Stimulated activated CD8-positive, alpha-beta memory T cell treated with anti-CD3 and anti-CD28 coated beads, Interleukin-2, amount 100 ng/mL, for 48 hours (primary cell): ENCODE measurements at places on chromosomes 16 and 17.
A peak's percentile ranks its signal among the peaks of the same experiment; 100 is the strongest.

- DNase-seq, result no peak
Measured at GRCh38 chr17:1611715-1612114, 16.9 kb downstream of the SLC43A2 start.

DNA sequence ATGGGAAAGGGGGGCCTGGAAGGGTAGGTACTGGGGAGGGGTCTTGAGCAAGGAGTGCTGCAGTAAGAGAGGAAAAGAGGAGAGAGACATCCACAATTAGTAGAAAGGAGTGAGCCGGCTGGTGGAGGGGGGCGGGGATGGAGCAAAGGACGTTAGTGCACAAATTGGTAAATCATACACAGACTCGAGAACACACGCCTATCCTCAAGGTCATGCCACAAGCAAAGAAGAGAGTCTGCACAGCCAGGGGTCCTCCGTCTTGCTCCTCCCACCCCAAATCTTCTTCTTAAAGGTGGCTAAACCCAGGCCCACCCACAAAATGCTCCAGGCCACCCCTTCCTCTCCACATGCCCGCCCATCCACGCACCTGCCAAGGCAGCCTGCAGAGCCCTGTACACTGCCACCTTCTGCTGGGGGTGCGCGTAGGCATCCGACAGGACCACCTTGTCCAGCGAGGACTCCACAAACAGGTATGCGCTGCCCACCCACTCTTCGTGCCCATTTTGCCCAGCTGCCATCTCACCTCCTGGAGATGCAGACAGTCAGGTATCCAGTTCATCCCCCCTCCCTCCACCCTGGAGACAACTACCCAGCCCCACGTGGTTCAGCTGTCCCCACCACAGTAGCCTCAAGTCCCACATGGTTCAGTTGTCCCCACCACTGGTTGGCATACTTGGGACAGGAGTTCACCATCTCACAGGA, 3.4 kb downstream of the TRADD start:
- no peak for DNase-seq

- DNase-seq, result peak; percentile 13
Measured at GRCh38 chr16:56708525-56709442, 21.1 kb upstream of the NUP93 start.

- no peak for DNase-seq
Measured at GRCh38 chr17:66767154-66767933, 67.6 kb upstream of the CACNG5 start.

DNA sequence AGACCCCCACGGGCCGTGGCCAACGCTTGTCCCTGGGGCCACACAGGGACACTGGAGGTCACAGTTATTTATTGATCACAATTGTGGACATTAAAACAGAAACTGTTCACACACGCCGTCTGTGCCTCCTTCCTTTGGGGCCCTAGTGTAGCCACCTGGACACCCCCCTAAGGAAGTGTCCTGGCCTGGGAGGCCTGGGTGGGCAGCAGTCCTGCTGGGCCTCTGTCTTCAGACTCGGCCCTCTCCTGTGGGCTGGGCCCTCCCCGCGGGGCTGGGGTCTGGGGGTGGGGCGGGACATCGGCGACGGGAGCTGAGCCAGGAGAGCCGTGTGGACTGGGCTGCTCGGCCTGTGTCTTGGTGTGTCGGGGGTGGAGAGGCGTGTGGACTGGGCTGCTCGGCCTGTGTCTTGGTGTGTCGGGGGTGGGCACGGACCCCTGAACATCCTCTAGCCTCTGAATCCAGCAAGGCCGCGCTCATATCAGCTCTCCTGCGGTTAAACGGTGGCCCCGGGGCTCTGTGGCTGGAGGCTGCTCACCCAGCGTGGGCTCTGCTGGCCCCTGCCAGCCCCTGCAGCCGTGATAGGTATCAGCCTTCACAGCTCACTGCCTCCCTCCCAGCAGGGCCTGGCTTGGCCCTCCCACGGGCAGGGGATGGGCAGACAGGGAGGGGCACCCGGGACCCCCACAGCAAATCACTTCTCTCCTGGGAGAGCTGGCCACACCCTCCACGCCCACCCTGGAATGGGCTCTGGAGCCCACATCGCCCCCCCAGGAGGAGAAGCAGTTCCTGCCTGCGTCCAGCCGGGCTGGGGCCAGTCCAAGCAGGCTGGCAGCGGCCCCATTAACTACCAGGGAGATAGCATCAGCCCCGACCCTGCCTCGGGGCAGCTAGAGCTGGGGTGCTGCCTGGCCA, 1.1 kb upstream of the NHLRC4 start:
- no peak for DNase-seq

DNA sequence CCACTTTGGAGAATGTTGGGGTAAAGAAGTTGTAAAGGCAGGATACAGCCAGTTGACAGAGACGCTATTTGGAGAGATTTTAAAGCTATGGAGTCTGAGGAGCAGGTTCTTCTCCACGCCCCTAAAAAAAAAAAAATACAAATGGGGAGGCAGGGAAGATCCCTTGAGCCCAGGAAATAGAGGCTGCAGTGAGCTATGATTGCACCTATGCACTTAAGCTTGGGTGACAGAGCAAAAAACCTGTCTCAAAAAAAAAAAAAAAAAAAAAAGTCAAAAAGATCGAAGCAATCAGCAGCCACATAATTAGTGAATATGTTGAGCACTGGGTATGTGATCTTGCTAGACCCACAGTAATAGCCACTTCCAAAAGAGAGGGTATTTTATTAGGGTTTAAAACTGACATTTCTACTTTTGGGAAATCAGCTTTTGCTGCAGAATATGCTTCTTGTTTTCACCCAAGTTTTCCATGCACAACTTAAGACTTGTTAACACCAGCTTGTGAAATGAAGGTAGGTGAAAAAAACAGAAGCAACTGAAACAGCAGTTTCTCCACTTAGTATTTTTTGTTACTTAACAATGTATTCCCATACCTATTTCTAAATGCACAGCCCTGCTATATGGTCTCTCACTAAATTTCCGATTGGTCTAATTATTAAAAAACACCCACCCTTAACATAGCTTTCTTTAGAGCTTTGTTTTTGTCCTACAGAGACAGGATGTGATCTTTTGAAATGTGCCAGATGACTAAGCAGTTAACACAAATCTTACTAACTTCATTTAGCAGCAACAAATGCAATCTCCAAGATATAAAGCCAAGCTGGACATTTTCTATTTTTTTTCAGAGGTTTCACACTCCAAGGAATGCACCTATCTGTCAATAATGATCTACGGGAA, 2.5 kb upstream of the ARL6IP1 start:
- DNase-seq, result no peak

DNA sequence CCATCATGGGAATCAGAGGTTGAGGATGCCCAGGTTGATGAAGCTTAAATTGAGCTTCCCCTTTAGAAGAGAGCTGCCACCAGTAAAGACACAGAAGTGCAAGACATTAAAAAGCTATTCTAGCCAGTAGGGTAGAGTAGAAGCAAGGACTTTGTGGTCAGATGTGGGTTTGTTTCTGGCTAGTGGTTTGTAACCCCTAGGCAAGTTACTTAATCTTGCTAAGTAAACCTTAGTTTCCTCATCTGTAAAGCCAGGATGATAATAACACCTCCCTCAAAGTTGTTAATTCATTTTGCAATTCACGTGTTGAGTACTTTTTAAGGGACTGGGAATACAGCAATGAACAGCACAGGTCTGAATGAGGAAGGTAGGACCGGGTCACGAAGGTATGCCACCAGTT, 3.6 kb downstream of the SNTB2 start:
- no peak for DNase-seq

DNA sequence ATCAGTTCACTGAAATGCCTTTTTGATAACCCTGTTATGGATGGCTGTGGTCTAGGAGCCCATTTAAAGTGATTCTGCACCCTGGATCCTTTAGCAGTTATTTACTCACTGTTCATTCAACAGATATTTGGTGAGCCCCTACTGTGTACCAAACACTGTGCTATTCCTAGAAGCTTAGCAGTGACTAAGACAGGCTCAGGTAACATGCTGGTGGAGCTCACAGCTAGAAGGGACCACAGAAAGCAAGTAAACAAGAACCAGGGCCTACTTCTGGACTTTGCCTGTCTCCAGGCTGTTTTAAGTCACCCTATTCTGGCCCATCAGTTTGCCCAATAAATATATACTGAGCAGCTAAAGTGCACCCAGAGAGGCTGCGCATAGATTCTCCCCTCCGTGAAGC, 11.1 kb downstream of the ITGA3 start:
- no peak for DNase-seq

DNA sequence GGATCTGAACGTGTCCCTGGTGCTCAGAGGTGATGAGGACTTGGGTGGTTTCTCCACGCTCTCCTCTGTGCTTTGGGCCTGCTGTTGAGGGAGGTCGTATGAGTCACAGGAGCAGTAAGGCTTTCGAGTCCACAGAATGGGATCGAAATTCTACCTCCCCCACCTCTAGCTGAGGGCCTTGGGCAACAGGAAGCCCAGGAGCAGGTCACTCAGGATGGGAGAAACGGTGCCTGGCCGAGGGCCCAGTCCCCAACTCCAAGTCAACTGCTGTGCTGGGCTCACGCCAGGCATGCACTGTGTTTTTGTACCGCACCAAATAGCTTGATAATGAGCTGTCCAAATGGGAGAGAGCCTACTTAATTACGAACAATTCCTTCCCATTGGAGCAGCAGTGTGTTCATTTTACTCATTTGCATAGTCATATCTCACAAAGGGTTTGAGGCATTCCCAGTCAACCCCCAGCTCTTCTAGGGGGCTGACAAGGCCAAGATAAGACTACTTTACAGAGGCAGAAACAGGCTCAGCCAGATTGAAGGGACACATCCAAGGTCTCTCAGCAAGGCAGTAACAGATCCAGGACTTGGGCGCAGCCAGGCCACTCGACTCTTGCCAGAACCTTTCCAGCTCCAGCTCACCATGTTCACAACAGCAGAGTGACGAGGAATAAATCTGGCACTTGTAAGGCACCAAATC, 53.6 kb downstream of the WNT3 start:
- no peak for DNase-seq

- DNase-seq, result no peak
Measured at GRCh38 chr16:12901597-12902461, at the start of gene SHISA9. TSS of gene SHISA9 (plus strand) at chr16:12901598.

DNA sequence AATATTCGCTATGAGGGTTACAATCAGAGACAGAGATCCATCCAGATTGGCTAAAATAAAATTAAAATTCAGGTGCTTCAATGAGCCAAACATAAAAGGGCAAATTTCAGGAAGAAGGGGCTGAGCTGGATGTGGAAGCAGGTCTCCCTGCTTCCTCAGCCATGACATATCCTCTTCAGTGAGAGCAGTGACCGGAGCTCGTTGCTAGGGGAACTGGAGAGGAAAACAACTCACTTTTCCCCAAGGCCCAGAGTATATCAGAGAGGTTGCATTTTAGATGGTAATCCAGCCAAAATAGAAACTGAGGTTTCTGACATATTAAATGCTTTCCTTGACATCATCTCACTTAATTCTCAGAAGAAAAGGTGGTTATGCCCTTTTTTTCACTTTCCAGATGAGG, 503.5 kb downstream of the HS3ST4 start:
- DNase-seq, result no peak

GRCh38 chr17:5164436-5164835, 27.2 kb downstream of the ZNF594 start:
- no peak for DNase-seq

DNA sequence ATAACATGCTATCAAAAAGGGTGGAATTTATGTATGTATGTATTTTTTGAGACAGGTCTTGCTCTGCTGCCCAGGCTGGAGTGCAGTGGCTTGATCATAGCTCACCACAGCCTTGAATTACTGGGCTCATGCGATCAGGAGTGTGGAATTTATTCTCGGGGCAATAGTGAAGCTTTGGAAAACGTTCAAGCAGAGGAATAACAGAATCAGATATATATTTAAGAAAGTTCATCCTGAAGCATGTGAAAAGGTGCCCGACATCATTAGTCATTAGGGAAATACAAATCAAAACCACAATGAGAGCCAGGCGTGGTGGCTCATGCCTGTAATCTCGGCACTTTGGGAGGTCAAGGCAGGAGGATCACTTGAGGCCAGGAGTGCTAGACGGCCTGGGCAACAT, 7.7 kb upstream of the ITGAE start:
- no peak for DNase-seq

GRCh38 chr16:13835935-13836730, 83.8 kb upstream of the ERCC4 start:
- DNase-seq, result no peak

- no peak for DNase-seq
Measured at GRCh38 chr16:87253536-87253935, 63.7 kb downstream of the C16orf95 start.

DNA sequence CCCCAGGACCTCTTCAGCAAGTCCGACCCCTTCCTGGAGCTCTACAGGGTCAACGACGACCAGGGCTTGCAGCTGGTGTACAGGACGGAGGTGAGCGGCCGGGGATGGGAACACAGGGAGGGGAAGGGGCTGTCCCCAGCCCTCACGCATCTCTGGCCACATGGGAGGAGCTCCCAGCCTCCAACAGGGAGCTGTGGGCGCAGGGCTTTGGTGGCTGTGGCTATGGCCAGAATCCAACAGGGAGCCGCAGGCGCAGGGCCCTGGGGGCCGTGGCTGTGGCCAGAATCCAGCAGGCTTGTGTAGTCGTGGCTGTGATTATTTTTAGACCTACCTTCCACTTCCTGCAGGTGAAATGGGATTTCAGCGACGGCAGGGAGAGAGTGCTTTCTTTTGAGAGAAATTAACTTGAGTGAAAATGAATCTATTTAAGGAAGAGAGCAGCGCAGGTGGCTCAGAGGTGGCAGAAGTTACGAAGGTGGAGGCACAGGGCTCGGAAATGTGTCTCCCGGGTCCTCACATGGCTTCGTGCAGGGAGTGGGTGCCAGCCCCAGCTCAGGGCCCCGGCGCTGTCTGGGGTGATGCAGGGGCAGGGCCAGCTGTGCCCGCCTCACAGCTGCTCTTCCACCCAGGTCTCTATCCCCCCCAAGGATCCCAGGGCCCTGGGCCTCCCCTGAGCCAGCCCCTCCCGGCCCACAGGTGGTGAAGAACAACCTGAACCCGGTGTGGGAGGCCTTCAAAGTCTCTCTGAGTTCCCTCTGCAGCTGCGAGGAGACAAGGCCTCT, 9.4 kb downstream of the CPNE7 start:
- DNase-seq, result no peak

DNA sequence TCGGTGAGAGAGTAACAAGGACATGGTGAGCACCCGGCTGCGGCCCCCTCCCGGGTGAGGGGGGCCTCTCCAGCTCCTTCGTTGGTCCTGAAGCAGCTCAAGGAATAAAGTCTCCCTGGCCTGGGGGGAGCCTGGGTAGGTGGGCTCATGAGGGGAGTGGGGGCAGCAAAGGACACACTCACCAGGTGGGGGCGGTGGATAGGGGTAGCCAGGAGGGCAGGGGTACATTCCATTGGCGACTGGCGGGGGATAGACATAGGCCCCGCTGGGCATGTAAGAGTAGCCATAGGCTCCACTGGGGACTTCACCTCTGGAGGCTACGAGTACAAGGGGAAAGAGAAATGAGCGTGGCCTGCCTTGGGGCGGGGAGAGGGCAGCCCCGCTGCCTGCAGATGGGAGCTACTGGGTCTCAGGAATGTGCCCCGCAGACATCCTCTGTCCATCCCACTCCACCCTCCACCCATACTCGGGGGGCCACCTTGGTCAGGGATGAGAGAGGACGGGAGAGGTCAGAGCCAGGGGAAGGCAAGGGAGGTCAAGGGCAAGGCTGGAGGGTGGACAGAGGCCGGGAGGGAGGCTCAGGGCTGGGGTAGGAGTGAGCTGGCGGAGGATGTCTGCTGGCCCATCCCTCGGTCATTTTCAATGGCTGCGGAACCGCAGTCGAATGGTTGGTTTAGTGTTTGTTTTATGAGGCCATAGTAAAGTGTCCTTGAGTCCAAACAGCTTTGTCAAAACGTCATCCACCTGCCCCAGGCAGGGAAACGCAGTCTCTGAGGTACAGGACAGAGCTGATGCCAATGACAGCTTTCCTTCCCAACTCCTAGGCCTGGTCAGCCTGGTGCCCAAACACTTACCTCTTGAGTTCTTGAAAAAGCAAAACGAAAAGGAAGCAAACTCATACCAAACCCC, 3.7 kb upstream of the UNC13D start:
- DNase-seq, result no peak

- DNase-seq, result no peak
Measured at GRCh38 chr17:65888649-65889048, 303.3 kb downstream of the CEP112 start.
